ENCODE measurements at places on chromosomes 4 and X.

GRCh38 chr4:140080883-140081282, 73.1 kb downstream of the MAML3 start:
- no peak for DNase-seq

DNA sequence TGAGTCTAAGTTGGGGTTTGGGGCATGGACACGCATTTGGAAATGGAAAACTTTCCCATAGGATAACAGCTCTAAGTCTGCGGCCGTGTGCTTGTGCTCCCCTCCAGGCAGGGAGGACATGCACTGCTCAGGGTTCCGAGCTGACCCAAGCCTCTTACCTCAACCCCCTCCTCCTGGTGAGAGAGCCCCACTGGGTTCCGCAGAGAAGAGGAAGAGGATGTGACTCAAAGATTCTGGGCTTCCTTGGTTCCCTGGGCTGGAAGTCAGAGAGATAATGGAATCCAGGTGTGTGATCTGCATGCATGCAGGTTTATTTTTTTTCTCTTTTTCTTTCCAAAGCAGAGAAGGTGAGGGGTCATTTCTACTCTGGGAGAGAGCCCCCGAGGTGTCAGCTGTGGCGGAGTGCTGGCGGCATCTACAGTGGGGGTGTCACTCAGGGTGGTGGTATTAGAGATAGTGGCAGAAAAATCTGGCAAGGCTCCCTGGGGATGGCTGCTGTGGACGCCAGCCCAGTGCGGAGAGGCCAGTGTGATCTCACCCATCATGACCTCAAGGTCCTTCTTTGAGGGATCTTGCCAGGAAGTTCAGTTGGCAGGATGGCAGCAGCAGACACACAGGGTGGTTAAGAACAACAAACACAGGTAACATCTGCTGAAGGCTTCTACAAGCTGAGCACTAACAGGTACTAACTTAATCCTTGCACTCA, 168.7 kb upstream of the HAND2 start:
- DNase-seq, result no peak

DNA sequence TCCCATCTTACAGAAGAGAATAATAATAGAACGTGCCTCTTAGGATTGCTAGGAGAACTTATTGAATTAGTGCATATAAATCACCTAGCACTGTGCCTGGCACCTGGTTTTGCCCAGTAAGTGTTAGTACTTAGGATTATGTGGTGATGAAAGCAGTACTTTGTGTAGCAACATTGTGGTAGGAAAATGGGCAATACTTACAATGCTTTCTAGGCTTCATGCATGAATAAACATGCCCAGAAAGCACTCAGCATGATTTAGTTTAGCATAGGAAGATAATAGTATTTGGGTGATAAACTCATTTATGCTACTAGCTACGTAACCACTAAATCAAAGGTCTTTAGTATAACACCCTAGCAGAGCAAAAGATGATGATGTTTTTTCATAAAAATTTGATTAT, 105.6 kb downstream of the NEUROG2 start:
- DNase-seq, result peak; percentile 84

- DNase-seq, result no peak
These were observed 65.5 kb downstream of the WFS1 start for GRCh38 chr4:6335040-6335590.

GRCh38 chr4:27178061-27178460, 317.4 kb downstream of the STIM2 start:
- no peak for DNase-seq

GRCh38 chr4:182549356-182549755, 306.2 kb downstream of the TENM3 start:
- no peak for DNase-seq

DNA sequence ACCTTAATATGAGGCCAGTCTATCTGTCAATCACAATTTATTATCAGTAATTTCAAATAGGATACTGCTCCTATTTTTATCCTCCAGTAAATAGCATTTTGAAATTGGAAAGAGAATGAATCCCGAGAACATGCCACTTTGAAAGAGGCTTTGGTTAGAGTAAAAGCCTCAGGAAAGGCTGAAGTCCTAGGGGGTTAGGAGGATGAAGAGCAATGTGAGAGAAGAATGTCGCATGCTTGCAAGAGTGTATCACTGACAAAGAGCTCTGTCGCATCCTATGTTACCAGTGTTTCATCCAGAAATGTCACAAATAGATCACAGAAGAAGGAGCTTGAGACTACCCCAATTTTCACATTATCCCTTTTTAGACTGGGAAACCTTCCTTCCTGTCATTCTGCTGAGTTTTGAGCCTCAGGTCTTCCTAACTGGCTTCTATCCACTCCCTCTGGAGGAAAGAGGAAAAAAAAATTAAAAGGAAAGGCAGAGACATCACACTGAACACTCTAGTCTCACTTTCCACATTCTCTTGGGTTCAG, 39.8 kb downstream of the GPM6A start:
- no peak for DNase-seq

DNA sequence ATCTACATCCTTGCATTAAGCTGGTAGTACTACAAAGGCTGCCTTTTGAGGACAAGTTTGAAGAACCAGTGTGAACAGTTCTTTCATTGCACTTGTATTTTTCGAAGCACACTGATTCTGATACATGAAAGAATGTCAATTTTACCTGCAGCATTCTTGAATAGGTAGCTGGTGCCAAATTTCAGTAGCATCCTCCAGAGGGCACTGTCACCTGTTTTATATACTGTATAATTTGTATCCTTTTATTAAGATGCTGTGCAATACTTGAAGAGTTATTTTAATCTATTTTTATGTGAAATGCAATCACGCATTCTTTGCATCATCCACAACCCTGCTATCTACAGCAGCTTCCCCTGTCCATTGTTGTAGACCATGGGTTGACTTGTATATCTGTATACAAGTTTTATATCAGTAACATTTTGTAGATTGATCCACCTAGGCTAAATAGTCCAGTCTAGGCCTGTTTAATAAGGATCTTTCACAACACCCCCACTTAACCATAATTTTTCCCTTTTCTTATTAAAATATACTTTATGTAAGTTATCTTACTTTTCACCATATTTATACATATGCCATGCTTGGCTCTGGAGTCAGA, 325.7 kb downstream of the PCDH7 start:
- no peak for DNase-seq

DNA sequence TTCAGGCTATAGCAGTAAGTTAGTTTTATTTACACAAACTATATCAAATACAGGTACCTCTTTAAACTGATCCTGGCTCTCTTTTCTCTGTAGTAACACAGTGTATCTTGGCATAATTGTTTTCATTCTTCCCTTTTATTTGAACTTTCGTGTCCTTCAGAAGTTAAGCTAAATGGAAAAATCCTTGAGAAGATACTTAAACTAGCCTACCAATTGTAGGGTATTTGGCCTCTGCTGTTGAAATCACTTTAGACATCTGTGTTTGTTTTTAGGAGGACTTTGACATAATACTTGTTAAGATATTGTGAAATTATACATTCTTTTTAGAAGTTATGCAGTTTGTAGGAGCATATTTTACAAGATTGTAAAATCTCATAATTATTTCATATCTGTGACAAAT, 90.3 kb upstream of the GK2 start:
- DNase-seq, result no peak

DNA sequence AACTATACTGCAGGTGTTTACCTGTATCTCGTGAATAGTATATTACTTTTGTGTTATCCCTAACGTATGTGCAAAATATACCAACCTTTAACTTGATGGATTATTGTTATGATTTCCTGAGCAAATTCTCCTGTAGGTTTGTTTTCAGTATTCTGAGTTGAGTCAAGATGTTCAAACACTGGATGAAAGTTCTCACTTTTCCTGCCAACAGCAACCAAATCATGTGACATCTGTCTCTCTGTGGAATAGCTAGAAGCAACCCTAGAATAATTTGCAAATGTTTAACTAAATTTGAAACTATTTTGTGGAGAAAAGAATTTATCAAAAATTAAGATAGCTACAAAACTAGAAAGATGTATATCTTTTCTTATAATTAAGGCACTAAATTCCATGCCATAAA, 35.6 kb downstream of the BCLAF3 start:
- no peak for DNase-seq

DNA sequence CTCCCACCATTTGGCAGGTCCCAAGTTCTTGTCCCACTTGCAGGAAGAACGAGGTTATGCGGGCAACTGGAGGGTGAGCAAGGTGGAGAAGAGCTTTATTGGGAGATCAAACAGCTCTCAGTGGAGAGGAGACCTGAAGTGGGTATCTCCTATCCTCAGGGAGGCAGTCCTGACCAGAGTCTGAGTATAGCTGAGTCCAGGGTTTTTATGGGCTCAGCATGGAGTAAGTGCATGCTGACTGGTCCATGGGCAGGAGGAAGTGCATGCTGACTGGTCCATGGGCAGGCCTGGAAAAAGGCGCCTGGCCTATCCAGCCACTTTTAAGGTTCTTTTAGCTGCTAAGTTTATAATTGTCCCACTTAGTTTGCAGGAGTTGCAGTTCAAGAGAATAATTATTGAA, 7.4 kb upstream of the HNRNPD start:
- DNase-seq, result no peak

GRCh38 chr4:113563691-113564378, 197.7 kb downstream of the CAMK2D start:
- no peak for DNase-seq

DNA sequence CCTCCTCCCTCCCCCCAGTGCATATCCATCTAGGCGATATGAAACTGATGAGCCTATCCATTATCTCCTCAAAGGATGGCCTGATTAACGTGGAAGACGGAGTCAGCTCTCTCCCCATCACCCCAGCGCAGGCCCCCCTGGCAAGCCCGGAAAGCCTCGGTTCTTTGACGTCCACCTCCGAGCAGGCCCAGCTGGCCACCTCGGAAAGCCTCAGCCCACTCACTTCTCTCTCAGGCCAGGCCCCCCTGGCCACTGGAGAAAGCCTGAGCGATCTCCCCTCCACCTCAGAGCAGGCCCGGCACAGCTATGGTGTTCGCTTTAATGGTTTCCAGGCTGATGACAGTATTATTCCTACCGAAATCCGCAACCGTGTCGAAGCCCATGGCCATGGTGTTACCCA, 14.8 kb downstream of the GABRQ start:
- no peak for DNase-seq

DNA sequence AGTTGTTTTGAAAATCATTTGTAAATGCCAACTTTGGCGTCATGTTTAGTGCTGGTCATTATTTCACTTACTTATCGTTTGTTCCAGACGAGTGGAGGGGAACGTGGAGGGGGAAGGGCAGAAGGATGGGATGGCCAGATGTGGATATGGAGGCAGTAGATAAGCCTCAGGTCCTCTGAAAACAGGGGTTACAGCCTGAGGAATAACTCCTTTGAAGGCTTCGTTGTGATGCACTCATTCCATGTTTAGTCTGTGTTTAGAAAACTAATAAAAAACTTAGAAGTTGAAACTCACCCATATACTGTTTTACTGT, 1.1 kb downstream of the MOB1B start:
- DNase-seq, result no peak

DNA sequence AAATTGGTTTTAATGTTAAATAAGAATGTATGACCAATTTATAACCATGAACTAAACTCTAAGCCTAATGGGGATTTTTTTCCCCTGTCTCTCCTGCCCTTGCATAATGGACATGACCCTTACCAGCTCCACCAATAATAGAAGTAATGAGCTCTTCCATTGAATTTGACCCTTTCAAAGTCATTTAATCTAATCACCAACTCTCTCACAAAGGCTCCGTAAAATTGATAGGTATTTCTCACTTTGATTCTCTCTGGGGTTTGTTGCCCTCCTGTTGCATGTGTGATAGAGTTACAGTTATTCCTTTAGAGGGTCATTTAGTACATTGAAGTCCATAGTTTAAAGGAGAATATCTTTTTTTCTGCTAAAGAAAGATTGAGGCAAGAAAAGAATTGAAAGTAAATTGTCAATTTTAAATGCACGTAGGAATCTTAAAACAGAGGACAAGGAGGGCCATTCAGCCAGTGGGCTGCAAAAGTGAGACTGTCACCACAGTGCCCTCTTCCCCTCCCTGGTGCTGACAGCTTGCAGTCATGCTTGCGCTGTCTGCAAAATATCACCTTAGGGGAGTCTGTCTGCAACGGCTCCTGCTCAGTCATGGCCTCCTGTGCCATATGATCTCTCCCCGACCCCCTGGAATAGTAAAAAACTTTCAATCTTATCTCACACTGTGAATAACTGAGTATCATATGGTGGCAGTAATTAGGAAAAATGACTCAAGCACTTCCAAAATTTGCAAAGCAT, 307.5 kb upstream of the GNPDA2 start:
- DNase-seq, result no peak

DNA sequence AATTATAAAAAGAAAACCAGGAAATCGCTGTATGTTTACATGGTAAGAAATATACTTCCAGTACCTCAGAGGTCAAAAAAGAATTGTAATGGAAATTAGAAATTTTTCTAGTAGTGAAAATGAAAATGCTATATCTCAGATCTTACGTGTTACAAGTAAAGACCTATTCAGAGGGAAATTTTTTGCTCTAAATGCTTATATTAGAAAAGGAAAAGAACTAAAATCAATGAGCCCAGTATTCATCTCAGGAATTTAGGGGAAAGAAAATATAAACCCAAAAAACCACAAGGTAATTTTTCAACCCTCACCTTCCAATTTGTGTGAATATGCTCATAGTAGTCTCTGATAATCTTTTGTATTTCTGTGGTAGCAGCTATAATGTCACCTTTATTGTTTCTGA, 145.6 kb downstream of the RAP1GDS1 start:
- no peak for DNase-seq

GRCh38 chr4:106795326-106795725, 240.8 kb downstream of the DKK2 start:
- DNase-seq, result no peak

- no peak for DNase-seq
These were observed 11.3 kb downstream of the BST1 start for GRCh38 chr4:15714141-15714540.

GRCh38 chrX:18883234-18883960, 100.5 kb downstream of the PHKA2 start:
- DNase-seq, result no peak

GRCh38 chr4:176729489-176729888, 63.2 kb downstream of the VEGFC start:
- DNase-seq, result no peak

GRCh38 chrX:109155161-109155560, 326.7 kb downstream of the GUCY2F start:
- DNase-seq, result no peak

GRCh38 chrX:41666251-41666650, 22.5 kb upstream of the GPR34 start:
- DNase-seq, result no peak

DNA sequence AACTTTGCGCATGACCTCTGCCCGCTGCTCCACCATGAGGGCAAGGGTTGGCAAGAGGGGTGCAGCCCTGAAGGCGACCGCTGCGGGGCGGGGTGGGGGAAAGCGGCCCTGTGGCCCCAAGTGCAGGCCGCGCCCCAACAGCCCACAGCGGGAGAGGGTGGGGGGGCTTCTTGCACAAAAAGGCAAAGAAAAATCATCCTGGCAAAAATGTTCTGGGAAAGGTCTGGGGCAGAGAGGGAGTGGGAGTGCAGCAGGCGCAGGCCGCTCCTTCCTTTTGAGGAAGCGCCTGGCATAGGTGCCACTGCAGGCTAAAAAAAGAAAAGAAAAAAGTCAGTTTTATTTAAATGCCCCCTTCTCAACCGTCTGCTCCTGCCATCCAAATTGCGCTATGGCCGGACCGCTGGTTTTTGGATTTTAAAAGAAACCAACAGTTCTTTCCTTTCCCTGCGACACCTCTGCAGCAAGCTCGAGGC, 1.4 kb downstream of the ARX start:
- DNase-seq, result no peak

Data from NCI-H1436 treated with DMSO at 0.1 percent for 48 hours (cell line).